Activated CD4-positive, CD25-positive, alpha-beta regulatory T cell treated with anti-CD3 and anti-CD28 coated beads, Interleukin-2, amount 50 U/mL, for 72 hours (primary cell): ENCODE measurements at places on chromosomes 12 and 14.

- DNase-seq: no peak
These were observed 33.2 kb downstream of the KCNMB4 start for GRCh38 chr12:70399311-70399710.

GRCh38 chr14:53634793-53635192 lies 321.8 kb downstream of the BMP4 start:
- DNase-seq: no peak

GRCh38 chr12:102326982-102327381 lies 129.3 kb upstream of the PMCH start:
- DNase-seq: no peak

GRCh38 chr12:49400304-49400703 lies 33.0 kb downstream of the SPATS2 start:
- DNase-seq: no peak

GRCh38 chr12:109760031-109760929 lies 46.7 kb downstream of the FAM222A start:
- DNase-seq: peak; percentile 22
